ENCODE measurements at places on chromosomes 11 and 22.

GRCh38 chr11:129538323-129538722 lies 162.7 kb downstream of the BARX2 start:
- DNase-seq, result no peak

GRCh38 chr11:69411257-69411924 lies 70.1 kb upstream of the LINC01488 start:
- no peak for DNase-seq

- DNase-seq, result peak; percentile 45
Observed at GRCh38 chr11:45872651-45873356, 12.6 kb upstream of the MAPK8IP1 start.

GRCh38 chr11:74783241-74783871 lies 34.7 kb downstream of the RNF169 start:
- DNase-seq, result no peak

DNA sequence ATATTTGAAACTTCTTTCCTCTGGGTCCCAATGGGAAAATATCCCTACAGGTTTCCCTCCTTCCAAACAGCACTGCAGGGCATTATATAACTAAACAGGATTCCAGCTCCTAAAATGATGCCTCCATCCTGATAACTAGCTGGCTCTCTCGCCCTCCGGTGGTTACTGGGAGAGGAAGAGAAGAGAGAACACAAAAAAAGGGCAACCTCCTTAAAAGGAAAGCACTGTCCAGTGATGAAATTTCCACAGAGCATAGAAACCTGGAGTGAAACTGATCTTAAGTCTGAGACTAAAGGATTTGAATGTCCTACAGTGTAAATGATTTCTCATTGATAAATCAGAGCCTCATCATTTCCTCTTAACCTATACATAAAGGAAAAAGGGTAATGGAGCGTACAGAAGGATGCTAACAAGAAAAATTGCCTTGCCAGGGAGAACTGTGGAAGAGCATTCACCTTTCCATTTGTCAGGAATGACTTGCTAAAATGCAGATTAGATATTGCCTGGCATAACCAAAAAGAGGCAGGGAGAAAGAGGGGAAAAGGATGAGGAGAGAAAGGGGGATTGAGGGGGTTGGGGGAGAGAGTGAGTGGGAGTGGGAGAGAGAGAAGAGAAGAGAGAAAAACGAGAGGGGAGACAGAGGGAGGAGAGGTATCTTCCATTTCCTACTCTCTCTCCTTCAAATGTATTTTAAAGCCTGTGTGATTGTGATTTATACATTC lies 121.3 kb downstream of the APOL5 start:
- DNase-seq, result no peak

DNA sequence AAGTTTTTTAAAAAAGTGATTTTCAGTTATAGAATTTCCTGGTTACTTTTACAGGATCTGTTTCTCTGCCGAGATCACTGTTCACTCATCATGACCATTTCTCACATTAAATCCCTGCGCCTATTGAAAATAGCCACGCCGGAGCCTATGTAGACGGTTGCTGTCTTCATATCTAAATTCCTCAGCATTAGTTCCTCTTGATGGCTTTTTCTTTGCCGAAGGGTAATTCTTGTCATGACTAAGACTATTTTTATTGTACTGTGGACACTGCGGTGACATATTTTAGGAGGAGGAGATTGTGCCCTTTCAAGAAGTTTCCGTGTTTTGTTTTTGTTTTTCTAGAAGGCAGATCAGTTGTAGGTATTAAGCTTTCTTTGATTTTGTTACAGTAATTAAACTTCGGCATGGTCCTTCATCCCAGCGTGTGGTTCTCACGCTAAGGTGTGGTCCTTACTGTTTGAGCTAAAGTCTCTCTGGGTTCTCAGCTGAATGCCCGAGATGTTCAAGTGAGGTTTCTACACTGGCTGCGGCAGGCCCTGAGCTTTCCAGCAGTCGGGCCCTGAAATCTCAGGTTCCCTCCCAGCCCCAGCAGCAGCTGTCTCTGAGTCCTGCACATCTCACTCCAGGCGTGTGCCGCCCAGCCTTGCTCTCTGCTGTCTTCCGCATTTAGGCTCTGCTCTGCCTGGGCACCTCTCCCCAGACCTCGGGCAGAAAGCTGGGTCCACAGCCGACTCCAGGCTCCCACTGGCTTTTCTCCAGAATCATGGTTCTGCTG lies 1110.5 kb downstream of the TBC1D22A start:
- no peak for DNase-seq

DNA sequence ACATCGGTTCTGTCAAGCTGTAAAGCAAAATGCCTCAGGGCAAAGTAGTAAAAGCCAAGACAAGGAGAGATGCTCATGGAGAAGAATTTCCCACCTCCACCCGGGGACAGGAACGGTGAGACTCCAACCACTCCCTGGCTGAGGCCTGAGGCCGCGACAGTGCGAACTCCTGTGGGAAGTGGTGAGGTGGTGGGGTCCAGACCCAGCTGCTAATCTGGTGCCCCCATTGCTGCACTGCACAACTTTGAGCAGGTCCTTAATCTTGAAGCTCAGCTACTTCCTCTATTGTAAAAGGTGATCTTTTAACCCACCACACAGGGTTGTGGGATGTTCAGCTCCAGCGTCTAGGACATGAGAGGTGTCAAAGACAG lies 83.9 kb downstream of the ZC3H12C start:
- no peak for DNase-seq

- DNase-seq, result no peak
Observed at GRCh38 chr11:46296528-46297448, 19.3 kb downstream of the CREB3L1 start.

- no peak for DNase-seq
Observed at GRCh38 chr11:129189646-129190045, 2.5 kb downstream of the ARHGAP32 start.

DNA sequence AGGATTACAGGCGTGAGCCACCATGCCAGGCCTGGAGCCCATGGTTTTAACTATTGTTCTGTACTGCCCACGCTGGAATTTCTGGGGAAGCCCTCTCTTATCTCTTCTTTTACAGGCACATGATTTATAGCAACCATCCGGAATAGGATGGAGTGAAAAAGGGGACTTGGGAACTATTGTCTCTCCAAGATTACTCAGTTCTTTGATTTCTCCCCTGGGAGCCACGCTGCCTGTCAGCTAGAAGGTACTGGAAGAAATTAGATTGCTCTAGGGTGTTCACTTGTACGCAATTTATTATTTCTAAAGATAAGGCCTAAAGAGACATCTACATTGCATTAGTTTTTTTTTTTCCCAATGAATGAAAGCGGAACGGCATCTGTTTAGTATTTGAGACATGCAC lies 65.6 kb upstream of the PTPRJ start:
- no peak for DNase-seq

DNA sequence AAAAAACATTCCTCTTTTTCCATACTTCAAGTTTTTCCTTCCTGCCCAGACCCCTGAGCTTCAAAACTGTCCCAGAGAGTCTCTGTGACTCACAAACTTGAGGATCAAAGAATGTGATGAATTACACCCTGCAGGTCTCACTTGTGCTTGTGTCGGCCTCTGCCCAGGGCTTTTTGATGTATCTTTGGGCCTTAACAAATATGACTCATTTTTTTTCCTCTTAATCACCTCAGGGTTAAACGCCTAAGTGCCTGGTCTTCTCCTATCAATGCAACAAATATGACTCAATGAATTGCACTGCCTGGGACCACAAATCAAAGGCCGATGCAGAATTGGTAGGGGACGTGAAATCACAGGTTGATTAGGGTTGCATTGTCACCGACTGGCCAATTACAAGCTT lies 267.7 kb downstream of the LARGE1 start:
- no peak for DNase-seq

GRCh38 chr11:35742707-35743454 lies 80.3 kb downstream of the TRIM44 start:
- no peak for DNase-seq

GRCh38 chr22:28143961-28144745 lies 225.1 kb upstream of the PITPNB start:
- DNase-seq, result no peak

GRCh38 chr11:60955571-60955970 lies 3.6 kb upstream of the SLC15A3 start:
- no peak for DNase-seq

GRCh38 chr22:42951093-42951710 lies 63.7 kb downstream of the PACSIN2 start:
- DNase-seq, result no peak

GRCh38 chr11:8296872-8297271 lies 33.2 kb upstream of the LMO1 start:
- DNase-seq, result no peak

- no peak for DNase-seq
Observed at GRCh38 chr11:96648991-96649390, 259.2 kb downstream of the JRKL start.

- peak; percentile 71 for DNase-seq
Observed at GRCh38 chr22:45009606-45010531, at the start of gene PHF21B. Gene PHF21B (minus strand): TSS chr22:45010005. CDS start chr22:45009549, 456 bp downstream.

- DNase-seq, result peak; percentile 25
Observed at GRCh38 chr11:66951927-66952337, 6.3 kb downstream of the PC start.

DNA sequence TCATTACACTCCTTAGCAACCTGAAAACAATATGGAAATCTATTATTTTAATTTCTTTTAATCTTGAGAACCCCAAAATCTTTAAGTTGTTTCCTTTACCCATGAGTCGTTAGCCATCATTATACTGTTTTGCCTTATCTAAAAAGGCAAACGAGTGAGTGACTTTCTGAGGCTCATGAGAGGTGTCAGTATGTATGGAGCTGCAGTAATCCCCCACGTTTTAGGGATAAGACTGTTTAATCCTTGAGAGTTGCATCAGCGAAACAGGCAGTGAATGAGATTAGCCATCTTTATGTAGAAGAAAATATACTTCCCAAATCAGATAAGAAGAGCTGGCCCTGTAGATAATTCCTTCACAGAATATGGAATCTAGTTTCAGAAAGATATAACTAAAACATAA lies 1147.0 kb downstream of the DLG2 start:
- no peak for DNase-seq

GRCh38 chr22:26981111-26981510 lies 323.7 kb downstream of the MIAT start:
- no peak for DNase-seq

DNA sequence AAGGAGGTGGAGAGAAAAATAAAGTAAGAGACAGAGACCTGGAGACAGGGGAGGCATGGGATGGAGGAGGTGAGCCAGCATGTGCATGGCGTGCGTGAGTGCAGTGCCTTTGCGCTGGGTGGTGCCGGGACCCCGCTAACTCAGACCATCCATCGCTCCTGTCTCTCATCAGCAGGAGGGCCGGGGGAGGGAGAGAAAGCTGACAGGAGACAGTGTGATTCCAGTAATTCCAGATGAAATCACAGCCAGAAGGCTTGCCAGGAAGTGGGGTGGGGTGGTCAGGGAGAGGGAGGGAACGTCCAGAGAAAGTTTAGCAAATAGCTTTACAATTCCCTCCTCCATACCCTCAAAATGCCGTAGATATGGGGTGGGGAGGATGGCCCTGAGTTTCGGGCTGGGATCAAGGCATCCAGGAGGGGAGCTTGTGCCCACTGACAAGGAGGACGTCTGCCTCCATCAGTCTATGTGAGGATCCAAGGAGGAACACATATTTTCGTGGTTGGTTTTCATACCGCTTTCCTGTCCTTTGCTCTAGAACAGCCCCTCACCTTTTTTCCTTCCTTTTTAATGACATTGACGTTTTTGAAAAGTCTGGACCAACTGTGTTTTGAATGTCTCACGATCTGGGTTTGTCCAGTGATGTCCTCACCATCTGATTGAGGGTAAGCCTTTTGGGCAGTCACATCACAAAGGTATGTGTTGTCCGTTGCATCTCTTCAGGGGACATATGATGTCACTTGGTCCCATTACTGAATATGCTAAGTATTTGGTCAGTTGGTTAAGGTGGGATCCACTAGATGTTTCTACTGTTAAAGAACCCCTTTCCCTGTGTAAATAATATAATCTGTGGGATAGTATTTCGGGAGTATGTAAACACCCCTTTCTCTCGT lies 567.3 kb downstream of the MIAT start:
- DNase-seq, result no peak

DNA sequence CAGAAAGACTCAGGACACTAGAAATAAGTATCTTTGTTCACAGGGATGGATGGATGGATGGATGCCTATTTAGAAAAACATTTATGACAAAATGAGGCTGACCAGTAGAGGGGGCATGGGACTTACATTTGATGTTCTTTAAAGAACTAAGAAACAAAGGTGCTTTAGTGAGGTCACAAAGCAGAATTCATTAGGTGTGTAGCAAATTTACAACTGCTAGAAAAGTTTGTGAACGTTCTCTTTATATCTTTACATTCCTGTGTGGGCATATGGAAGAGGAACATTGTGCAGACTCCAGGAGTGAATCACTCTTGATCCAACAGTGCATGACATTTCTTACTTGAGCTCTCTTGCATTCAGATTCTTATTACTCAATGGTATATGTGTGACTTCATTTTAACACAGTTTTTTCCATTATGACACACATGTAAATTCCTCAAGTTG lies 15.8 kb upstream of the SIK2 start:
- DNase-seq, result peak; percentile 50

- no peak for DNase-seq
Observed at GRCh38 chr11:90134478-90135003, at the start of gene NAALAD2. Gene NAALAD2 (plus strand): TSS chr11:90134663. CDS start chr11:90134759, 96 bp downstream.

- no peak for DNase-seq
Observed at GRCh38 chr22:42906605-42907348, 49.7 kb upstream of the ARFGAP3 start.

GRCh38 chr11:69377029-69377952 lies 83.3 kb downstream of the MYEOV start:
- DNase-seq, result no peak

- DNase-seq, result no peak
Observed at GRCh38 chr11:44327730-44328129, 17.8 kb upstream of the ALX4 start.

GRCh38 chr11:113256431-113257202 lies 57.8 kb upstream of the TTC12 start:
- peak; percentile 65 for DNase-seq

GRCh38 chr22:29313126-29313575 lies 2.3 kb downstream of the RASL10A start:
- DNase-seq, result no peak

DNA sequence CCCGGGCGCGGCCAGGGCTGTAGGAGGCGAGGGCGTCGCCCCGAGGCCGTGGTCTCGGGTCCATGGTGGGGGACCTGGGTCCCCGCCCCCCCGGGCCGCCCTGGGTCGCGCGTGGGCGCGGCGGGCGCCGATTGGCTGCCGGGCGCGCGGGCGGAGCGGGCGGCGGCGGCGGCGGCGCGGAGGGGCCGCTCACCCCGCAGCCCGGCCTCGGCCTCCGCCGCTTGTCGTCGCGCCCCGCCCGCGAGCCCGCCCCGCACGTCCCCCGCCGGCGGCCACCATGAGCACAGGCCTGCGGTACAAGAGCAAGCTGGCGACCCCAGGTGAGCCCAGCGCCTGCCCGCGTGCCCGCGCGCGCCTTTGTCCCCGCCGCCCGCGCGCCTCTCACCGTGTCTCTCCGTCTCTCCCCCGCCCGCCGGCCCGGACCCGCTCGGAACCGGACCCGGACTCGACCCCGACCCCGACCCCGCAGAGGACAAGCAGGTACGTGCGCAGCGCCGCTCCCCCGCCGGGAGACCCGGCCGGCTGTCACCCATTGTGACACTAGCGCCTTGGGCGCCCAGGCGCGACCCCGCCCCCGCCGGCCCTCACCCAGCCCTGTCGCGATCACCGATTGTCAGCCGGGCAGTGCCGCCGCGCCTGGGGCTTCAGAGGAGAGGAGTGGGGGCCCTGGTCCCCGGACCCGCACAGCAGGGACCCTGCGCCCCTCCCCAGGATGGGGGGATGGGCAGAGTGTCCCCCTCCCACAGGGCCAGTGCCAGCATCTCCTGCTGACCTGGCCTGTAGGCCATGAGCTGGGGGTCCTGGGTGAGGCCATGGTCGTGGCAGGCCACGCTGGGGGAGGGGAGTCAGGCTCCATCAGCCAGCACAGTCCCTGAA lies at the start of gene SEPTIN5:
Gene SEPTIN5 (plus strand): TSS at position 192 of the 876 bp plus-strand sequence. CDS start 86 bp downstream, at position 278.
- DNase-seq, result no peak

All from NCI-H2029 (cell line).